ENCODE measurements at places on chromosomes 5 and 9. TPM values are rescaled to one million over a fixed set of nuclear protein-coding genes. Genes with fewer than 3 reads are reported as not detected.
A peak's percentile ranks its signal among the peaks of the same experiment; 100 is the strongest.

GRCh38 chr9:130663977-130664250 is 480 bp upstream of the PRDM12 start:
- DNase-seq = no peak

GRCh38 chr9:63859475-63860215 is 1425.4 kb downstream of the FOXD4L5 start:
- no peak for DNase-seq

DNA sequence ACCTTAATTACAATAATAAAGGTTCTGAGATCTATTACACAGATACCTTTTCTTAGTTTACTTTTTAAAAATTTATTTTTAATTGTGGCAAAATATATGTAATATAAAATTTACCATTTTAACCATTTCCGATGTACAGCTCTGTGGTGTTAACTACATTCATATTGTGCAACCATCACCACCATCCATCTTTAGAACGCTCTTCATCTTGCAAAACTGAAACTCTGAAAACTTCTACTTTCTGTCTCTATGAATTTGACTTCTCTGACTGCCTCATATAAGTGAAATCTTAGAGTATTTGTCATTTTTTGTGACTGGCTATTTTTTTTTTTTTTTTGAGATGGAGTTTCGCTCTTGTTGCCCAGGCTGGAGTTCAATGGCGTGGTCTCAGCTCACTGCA is 26.8 kb downstream of the WWC1 start:
- DNase-seq = no peak

- DNase-seq = peak; percentile 85
Measured at GRCh38 chr5:138696501-138696900, 56.7 kb upstream of the CTNNA1 start.

- no peak for DNase-seq
Measured at GRCh38 chr9:90864779-90865178, 63.2 kb downstream of the SYK start.

GRCh38 chr5:148739524-148739923 is 85.2 kb upstream of the HTR4 start:
- no peak for DNase-seq

DNA sequence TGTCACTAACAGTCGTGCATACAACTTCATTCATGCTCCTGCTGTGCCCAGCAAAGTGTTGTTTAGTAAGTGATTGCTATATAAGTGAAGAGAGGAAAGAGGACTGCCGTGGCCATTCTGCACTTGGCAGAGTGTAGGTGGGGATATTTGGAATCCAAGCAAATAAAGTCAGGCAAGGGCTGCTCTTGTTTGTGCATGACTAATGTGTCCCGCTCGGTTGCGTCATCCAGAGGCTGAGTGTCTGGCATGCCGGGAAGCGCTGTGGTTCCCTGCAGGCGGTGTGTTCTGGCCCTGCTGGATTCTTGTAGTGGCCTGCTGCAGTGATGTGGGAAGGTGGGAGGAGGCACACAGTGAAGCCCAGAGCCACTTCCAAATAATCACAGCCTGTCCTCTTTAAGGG is 136.9 kb upstream of the ANKH start:
- peak; percentile 92 for DNase-seq

- no peak for DNase-seq
Measured at GRCh38 chr5:145236983-145237382, 598.2 kb downstream of the PRELID2 start.

CFAP90 gene
- total RNA-seq = not detected

CTSV gene
- 29.7 TPM for total RNA-seq

IL9 gene
- not detected for total RNA-seq
